ENCODE measurements at places on chromosomes 1 and 21. TPM values are rescaled to one million over a fixed set of nuclear protein-coding genes. Genes with fewer than 3 reads are reported as not detected.

Gene LORICRIN
- polyA plus RNA-seq: not detected

- no peak for DNase-seq
Observed at GRCh38 chr21:35512346-35512745, 463.2 kb upstream of the RUNX1 start.

DNA sequence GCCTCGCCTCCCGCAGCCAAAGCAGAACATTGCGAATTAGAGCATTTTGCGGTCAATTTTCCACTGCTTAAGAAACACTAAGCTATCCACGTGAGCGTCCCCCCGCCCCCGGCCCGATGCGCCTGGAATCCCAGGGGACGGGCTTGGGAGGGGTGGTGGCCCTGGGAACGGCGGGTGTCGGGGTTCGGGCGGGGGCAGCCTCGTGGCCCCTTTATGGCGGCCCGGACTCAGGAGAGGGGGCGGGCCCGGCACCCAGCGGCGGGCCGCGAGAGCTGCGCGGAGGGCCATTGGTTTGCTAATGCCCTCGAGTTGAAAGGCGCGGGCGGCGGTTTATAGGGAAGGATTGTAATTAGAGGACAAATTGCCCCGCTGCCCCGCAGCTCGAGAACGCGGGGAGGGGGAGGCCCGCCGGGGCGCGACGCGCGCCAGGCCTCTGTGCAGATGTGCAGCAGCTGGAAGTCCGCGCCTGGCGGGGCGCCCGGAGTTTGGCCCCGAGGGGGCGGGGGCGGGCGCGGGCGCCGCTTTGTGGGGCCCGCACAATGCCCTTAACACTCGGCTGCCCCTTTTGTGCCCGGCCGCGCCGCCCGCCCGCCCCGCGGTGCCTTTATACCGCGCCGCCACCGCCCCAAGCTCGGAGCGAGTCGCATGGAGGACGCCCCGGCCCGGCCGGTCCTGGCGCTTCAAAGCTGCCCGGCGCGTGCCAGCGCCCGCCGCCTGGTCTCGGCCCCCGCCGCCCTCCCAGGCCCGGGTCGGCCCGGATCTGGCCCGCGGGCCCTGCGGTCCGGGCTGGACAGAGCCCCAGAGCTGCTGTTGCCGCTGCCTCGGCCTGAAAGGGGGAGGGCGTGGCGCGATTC is 1.9 kb upstream of the HES3 start:
- DNase-seq: no peak

DNA sequence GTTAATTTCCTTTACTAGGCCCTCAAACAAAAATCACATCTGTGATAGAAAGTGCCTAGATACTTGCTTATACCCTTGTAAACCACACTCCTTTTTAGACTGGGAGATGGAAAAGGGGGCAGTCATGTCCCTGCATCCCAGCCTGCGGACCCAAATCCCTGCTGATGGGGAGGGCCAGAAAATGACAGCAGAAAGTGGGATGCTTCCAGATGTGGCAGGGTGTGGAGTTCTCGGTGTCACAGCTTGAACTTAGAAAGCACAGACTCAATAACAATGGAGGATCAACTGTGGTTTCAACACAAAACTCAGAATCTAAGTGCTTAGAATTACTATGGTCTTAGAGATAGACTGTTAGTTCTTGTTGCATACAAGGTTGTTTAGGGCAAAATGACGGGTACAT is 95.6 kb upstream of the F3 start:
- no peak for DNase-seq

DNA sequence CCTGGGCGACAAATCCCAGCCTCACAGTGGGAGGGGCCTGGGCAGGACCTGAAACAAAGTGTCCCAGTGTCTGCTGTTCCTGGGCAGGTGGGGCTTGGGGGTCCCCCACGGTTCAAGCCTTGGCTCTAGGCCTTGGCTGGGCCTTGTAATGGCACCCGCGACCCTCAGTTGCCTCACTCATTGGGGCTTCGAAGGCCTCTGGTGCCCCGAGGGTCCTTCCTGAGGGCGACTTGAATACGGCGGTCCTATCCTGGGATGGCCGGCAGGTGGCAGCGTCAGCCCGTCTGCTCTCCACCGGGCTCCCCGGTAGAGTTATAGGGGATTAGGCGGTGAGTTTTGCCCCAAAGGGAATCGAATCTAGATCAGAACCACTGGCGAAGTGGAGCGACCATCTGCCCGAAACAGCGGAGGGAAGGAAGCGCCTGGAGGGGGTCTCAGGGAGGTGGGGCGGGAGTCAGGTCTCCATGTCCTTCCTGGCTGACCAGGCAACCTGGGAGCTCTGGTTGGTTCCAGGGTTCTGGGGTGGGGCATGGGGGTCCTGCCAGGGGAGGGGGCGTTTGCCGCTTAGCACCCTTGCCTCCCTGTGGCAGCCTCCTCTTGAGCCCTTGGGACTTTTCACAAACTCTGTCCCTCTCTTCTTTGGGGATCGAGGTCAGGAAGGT is 2.1 kb upstream of the PEX10 start:
- no peak for DNase-seq

GRCh38 chr1:197234581-197234980 is 33.5 kb upstream of the CRB1 start:
- DNase-seq: no peak

GRCh38 chr1:75855010-75855409 is 58.3 kb downstream of the MSH4 start:
- DNase-seq: no peak

Gene HES2
- 0.27 TPM for polyA plus RNA-seq

Gene VAV3
- 129 TPM for polyA plus RNA-seq

DNA sequence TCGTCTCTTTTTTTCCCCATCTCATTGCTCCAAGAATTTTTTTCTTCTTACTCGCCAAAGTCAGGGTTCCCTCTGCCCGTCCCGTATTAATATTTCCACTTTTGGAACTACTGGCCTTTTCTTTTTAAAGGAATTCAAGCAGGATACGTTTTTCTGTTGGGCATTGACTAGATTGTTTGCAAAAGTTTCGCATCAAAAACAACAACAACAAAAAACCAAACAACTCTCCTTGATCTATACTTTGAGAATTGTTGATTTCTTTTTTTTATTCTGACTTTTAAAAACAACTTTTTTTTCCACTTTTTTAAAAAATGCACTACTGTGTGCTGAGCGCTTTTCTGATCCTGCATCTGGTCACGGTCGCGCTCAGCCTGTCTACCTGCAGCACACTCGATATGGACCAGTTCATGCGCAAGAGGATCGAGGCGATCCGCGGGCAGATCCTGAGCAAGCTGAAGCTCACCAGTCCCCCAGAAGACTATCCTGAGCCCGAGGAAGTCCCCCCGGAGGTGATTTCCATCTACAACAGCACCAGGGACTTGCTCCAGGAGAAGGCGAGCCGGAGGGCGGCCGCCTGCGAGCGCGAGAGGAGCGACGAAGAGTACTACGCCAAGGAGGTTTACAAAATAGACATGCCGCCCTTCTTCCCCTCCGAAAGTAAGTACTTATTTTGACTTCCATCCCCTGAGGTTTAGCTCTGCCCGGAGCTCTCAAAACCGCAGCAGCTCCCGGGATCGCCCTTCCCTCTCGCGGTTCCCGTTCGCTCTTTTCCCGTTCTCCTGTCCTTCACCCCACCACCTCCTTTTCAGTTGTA is 1.5 kb downstream of the TGFB2 start:
- no peak for DNase-seq

- DNase-seq: no peak
Observed at GRCh38 chr1:52532731-52533327, 20.1 kb downstream of the TUT4 start.

GRCh38 chr1:45815667-45816458 is 12.5 kb downstream of the MAST2 start:
- DNase-seq: no peak

- DNase-seq: no peak
Observed at GRCh38 chr1:181674617-181675016, 191.3 kb downstream of the CACNA1E start.

DNA sequence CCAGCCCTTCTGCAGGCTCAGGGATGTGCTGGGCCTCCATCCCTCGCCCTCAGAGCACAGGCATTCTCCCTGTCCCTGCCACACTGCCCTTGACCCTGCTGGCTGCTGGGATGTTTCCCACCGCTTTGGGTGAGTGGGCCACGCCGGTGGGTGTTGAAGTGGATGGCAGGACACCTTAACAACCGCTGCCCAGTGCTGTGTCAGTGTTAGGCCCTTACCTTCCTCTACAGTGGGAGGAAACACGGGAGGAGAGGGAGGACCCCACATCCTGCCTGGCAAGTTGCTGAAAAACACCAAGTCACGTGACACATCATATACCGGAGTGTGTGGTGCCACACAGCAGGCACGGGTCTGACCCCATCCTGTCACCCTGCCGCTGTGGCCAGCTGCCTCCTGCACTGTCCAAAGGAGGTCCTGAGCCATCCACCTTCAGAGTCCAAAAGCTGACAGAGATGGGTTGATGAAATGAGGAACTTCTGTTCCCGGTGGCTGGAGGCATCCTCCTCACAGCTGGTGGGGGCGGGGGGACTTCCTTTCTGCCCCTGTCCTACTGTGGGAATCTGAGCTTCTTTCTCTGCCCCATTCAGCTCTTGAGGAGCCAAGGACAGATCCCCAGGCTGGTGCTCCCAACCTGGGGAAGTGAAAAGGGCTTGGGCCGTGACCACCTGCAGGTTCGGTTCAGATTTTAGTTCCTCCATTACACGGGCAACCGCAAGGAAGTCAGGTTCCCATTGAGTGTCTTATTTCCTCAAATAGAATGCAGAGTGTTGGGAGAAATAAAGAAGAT is 3.2 kb upstream of the THEMIS2 start:
- no peak for DNase-seq

Gene MFAP2
- polyA plus RNA-seq: 213 TPM

- peak; percentile 53 for DNase-seq
Observed at GRCh38 chr1:185570962-185571361, 163.2 kb upstream of the HMCN1 start.

DNA sequence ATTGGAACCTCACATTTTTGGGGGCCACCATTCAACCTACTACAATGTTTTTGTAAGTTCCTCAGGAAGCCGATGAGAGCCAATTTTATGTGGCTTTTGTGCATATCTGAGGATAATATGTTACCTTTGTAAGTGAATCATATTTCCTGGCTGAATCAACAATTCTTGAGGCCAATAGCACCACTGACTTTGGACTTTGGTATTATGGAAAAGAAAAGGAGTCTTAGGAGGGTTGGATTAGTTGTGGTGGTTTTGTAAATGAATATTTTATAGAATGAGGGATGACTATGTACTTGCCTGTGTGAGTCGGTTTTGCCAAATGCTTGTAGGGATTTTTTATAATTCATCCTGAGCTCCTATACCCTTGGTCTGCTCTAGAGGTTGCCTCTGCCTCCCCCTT is 181.5 kb upstream of the HMGB4 start:
- no peak for DNase-seq

- DNase-seq: no peak
Observed at GRCh38 chr1:222928212-222928611, 113.4 kb downstream of the DISP1 start.

DNA sequence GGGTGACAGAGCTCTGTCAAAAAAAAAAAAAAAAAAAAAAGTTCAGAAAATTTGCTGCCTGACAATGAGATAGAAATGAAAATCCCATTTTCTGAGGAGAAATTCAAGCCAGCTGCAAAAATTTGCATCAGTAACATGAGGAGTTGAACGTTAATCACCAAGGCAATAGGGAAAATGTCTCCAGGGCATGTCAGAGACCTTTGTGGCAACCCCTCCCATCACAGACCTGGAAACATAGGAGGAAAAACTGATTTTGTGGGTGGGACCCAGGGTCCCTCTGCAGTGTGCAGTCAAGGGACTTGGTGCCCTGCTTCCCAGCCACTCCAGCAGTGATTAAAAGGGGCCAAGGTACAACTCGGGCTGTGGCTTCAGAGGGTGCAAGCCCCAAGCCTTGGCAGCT is 615.4 kb downstream of the RWDD3 start:
- DNase-seq: no peak

Gene CFHR1
- 0.30 TPM for polyA plus RNA-seq

Gene PLD5
- 1.6 TPM for polyA plus RNA-seq

- DNase-seq: no peak
Observed at GRCh38 chr1:6770751-6771440, 14.4 kb upstream of the CAMTA1 start.

DNA sequence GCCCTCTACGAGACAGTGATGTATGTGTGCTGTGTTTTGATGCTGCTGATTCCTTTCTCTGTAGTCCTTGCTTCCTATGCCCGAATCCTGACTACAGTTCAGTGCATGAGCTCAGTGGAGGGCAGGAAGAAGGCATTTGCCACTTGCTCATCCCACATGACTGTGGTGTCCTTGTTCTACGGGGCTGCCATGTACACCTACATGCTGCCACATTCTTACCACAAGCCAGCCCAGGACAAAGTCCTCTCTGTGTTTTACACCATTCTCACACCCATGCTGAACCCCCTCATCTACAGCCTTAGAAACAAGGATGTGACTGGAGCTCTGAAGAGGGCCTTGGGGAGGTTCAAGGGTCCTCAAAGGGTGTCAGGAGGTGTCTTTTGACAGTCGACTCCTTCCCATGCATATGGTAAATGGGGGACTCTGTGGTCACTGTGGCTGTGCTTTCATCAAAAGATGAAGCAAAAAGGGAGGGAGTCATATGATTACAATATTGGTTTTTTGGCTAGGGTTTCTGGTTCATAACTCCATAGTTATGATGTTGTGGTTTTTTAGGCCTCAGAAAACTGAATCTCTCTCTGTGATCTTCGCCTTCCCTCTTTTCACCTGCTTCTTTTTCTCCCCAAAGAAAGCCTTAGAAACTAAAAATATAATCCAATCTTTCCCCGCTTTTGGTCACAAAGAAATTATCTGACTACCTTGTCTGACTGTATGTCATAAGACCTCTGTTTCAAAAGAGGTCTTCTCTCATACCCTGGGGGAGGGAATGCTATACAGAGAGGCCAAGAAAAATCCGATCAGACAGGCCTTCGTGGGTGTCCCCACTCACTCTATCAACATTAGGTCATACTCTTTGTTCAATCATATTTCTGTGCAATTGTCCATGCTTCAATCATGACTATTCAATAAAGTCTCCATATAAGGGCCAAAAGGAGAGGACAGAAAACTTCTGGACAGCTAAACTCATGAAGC is 4.2 kb downstream of the OR2T1 start:
- DNase-seq: no peak

- no peak for DNase-seq
Observed at GRCh38 chr1:111604931-111605330, 14.7 kb upstream of the RAP1A start.

GRCh38 chr1:18541046-18541795 is 60.5 kb downstream of the KLHDC7A start:
- DNase-seq: no peak

GRCh38 chr1:64822621-64823020 is 77.7 kb downstream of the RAVER2 start:
- no peak for DNase-seq
